OCI-LY7 (cell line): ENCODE measurements at places on chromosomes 5 and 9. TPM values are rescaled to one million over a fixed set of nuclear protein-coding genes. Genes with fewer than 3 reads are reported as not detected.

GRCh38 chr9:14180960-14181537 lies 132.9 kb downstream of the NFIB start:
- DNase-seq, result no peak

DNA sequence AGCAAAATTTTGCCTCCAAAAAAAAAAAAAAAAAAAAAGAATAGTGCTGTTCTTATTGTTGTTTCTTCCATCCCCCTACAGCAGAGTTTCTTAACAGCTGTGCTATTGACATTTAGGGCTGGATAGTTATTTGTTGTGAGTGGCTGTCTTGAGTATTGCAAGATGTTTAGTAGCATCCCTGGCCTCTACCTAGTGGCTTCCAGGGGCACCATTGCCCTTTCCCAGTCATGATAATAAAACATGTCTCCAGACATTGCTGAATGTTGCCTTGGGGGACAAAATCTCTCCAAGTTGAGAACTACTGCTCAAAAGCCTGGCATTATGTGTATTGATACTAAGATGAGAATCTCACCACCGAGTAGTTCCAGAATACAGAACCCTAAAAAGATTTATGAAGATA lies 108.7 kb downstream of the PALM2AKAP2 start:
- no peak for DNase-seq

DNA sequence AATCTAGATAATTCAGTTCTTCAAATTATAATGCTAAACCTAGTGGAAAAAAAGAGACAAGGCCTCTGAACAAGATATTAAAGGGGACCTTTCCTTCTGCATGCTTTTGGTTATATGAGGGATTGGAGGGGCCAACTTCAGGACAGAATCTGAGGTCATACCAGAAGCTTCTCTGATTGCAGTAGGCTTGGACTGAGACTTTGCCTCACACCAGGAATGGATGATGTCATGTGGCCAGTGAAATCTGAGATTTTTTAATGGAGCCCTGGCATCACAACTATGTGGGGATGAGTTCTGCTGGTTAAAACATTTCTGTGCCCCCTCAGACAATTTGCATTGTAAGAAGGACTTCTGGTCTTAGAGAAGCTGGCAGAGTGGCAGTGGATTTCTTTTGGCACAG lies 88.6 kb downstream of the ANGPTL2 start:
- no peak for DNase-seq

- DNase-seq, result no peak
Observed at GRCh38 chr5:170451747-170452365, 52.0 kb upstream of the KCNIP1 start.

DNA sequence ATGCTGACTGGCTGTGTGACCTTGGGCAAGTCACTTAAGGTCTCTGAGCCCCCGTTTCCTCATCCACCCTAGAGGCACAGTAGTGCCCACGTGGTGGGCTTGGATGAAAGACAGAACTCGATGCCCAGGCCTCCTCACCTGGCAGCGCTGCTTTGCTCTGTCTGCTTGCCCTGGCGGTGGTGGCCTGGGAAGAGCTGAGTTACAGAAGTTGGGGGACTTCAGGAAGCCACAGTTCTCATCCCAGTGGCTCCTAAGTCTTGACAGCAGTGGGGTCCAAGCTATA lies 171.5 kb upstream of the IER5L start:
- no peak for DNase-seq

GRCh38 chr5:150398722-150399523 lies 13.8 kb downstream of the CD74 start:
- peak; percentile 89 for DNase-seq

DNA sequence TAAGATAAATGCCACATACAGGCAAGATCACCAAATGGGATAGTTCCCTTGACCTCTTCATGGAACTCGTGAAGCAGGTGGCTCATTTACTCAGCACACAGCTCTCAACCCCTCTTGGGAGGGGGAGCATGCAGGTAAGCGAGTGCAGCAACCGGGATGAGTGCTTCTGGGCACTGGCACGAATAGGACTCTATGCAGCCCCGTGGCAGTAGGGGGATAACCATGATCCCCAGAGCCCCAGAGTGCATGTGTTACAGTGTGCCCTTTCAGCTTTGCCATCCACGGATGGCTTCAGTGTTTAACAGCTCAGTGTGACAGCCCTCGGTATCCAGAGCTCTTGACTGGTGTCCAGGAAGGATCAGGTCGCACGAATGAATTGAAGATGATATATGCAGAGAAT lies 1187.1 kb downstream of the CDH9 start:
- DNase-seq, result no peak

DNA sequence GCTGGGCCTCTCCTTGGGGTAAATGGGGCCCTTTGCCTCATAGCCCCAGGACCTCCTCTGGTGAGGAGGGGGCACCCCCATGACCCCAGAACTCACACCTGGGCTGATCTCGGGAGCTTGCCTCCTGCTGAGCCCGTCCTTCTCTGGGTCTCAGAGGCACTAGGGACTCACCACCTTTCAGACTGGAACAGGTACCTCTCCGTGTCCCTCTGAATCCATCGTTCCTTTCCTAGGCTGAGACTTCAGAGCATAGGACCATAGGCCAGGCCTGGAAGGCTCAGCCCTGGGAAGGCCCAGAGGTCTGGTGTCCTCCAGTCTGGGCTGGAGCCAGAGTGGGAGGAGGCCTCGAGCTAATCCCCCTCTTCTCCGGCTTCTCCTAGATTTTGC lies 97.9 kb downstream of the CACNA1B start:
- no peak for DNase-seq

- no peak for DNase-seq
Observed at GRCh38 chr5:80619086-80619485, 35.4 kb upstream of the MSH3 start.

The SLC44A1 gene
- total RNA-seq, result 71.6 and 81.3 TPM in 2 replicates

The NRARP gene
- total RNA-seq, result 6.4 and 8.9 TPM in 2 replicates

The ACOT12 gene
- total RNA-seq, result 0.27 TPM in 1 of 2 replicates, not detected in the other

The SH3PXD2B gene
- total RNA-seq, result 0.10 and 0.11 TPM in 2 replicates

The SPINK4 gene
- not detected in 2 replicates for total RNA-seq

The KCNT1 gene
- total RNA-seq, result not detected in 2 replicates

The PCDHA1 gene
- not detected in 2 replicates for total RNA-seq

The SOHLH1 gene
- not detected in 2 replicates for total RNA-seq

The TPPP gene
- not detected in 2 replicates for total RNA-seq
